Lung (tissue), 17 donors: ENCODE measurements at places on chromosomes 5 and 9. TPM values are rescaled to one million over a fixed set of nuclear protein-coding genes. Genes with fewer than 3 reads are reported as not detected.

- H3K4me1 ChIP-seq, result peaks cover 3% of the 10 kb centered on the region
- no peak overlapping the region for H3K27ac ChIP-seq
- no peaks in the 10 kb centered on the region for H3K27me3 ChIP-seq
- H3K36me3 ChIP-seq, result no peaks in the 10 kb centered on the region
- DNase-seq, result no peak
These were observed 9.9 kb upstream of the FBP1 start for GRCh38 chr9:94649100-94649819.

FBLL1 gene
- polyA plus RNA-seq, result 0.18 TPM

DNA sequence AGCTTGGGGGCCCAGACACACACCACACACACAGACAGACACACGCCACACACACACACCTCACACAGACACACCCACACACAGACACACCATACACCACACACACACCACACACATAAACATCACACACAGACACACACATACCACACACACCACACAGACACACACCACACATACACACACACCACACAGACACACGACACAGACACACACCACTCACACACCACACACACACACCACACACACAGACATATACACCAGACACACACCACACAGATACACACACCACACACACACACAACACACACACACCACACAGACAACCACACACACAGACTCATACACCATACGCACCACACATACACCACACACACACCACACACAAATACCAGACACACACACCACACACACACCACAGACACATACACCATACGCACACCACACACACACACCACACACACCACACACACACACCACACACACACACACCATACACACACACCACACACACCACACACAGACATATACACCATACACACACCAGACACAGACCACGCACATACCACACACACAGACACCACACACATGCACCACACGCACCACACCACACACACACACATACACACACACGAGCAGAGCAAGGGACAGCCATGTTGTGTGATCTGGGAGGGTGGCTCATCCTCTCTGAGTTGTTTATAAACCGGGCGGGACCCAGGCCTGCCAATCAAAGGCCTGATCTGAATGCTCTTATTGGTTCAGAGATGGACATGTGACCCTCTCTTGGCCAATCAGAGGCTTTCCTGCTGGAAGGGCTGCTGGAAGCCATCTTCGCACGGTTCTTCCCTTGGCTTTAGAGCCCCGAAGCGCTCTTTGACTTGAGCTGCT is 148.3 kb downstream of the GAPVD1 start:
- peaks cover 3% of the 10 kb centered on the region for H3K4me1 ChIP-seq
- no peak overlapping the region for H3K27ac ChIP-seq
- no peak overlapping the region for H3K4me3 ChIP-seq

DNA sequence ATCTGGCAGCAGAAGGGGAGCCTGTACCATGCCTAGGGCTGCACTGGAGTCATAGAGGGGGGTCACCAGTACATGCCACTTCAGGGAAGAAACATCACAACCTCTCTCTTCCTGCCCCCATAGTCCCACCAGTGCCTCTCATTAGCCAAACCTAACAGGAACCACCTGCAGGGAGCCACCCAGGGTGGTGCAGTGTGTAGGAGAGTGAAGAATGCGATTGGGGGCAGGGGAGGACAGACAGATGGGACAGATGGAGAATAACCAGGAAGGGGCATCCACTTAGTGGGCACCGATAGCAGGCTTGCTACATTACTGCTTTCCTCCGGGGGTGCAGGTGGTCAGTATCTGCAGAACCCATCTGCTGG is 19.2 kb downstream of the DAPK1 start:
- H3K27me3 ChIP-seq, result no peaks in the 10 kb centered on the region
- no peaks in the 10 kb centered on the region for H3K36me3 ChIP-seq
- H3K27ac ChIP-seq, result no peak overlapping the region
- no peak overlapping the region for H3K4me3 ChIP-seq

GRCh38 chr5:72328172-72328571 is 8.0 kb downstream of the PTCD2 start:
- no peaks in the 10 kb centered on the region for H3K27me3 ChIP-seq
- DNase-seq, result no peak
- H3K4me3 ChIP-seq, result no peak overlapping the region
- H3K4me1 ChIP-seq, result no peaks in the 10 kb centered on the region
- H3K36me3 ChIP-seq, result peaks cover 7% of the 10 kb centered on the region

DNA sequence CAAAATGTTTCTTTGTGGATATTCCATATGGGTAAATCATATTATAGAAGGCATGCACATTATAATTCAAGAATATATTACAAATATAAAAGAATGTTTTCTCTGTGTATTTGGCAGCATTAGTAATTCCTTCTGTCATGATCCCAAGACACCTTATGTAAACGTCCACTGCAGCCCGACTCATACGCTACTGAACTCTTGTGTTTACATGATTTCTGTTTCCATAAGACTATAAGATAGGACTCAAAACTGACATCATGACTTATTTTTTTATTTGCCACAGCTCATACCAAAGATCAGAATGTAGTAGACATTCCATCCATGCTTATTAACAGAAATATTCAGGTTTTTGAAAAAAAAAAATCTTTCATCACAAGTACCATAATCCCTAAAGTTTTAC is 234.1 kb downstream of the AP3B1 start:
- H3K36me3 ChIP-seq, result no peaks in the 10 kb centered on the region
- H3K27me3 ChIP-seq, result no peaks in the 10 kb centered on the region
- no peaks in the 10 kb centered on the region for H3K4me1 ChIP-seq
- no peak overlapping the region for H3K27ac ChIP-seq
- no peak for DNase-seq
- no peak overlapping the region for H3K4me3 ChIP-seq

GRCh38 chr5:170861917-170862766 is at the start of gene RANBP17:
TSS of gene RANBP17 (plus strand) at chr5:170862018.
- peak within 1 kb of the TSS; percentile 81 for H3K4me3 ChIP-seq
- H3K27ac ChIP-seq, result no peak within 1 kb of the TSS
- H3K4me1 ChIP-seq, result peaks cover 2% of the 10 kb centered on the region
- DNase-seq, result peak; percentile 81
- no peaks in the 10 kb centered on the region for H3K36me3 ChIP-seq

CER1 gene
- not detected for polyA plus RNA-seq

GRCh38 chr5:149160291-149160787 is 19.0 kb downstream of the ABLIM3 start:
- no peak for DNase-seq
- no peak overlapping the region for H3K4me3 ChIP-seq
- H3K4me1 ChIP-seq, result peaks cover 14% of the 10 kb centered on the region
- no peaks in the 10 kb centered on the region for H3K36me3 ChIP-seq
